Right ventricle myocardium inferior (tissue), 1 donor: ENCODE measurements at places on chromosomes 6 and 20. TPM values are rescaled to one million over a fixed set of nuclear protein-coding genes. Genes with fewer than 3 reads are reported as not detected.

Gene ACTL10
- 0.19 TPM for total RNA-seq

Gene HLA-DOB
- total RNA-seq: not detected

Gene SENP6
- 53.9 TPM for total RNA-seq

Gene SYNGAP1
- total RNA-seq: 5.2 TPM

Gene HLA-E
- total RNA-seq: 152 TPM

Gene C20orf141
- total RNA-seq: not detected

Gene NKX2-2
- total RNA-seq: not detected

Gene SOX18
- total RNA-seq: 38.4 TPM

Gene RCAN2
- 273 TPM for total RNA-seq

Gene ELOVL4
- total RNA-seq: 0.41 TPM

DNA sequence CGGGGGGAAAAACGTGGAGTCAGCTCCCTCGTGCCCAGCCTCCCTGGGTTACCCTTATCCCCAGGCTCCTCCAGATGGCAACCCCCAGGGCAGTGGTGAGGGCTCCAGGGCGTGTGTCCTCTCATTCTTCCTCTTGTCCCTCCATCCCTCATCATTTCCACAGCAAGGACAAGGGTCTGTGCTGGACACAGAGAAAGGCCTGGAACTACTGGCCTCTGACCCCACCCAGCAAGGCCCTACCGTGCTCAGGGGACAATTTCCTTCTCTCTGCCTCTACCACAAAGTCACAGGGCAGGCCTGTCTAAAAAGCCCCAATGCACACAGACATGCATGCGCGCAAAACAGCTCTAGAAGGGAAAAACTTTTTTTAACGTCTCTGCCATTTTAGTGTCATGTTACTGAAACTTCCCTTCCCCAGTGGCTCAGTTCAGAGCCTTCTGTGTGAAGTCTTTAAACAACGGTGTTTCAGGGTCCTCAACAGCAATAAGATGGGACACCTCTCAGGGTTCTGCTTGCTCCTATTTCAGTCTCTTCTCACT lies 1.1 kb upstream of the SLC35B2 start:
- DNase-seq: no peak

DNA sequence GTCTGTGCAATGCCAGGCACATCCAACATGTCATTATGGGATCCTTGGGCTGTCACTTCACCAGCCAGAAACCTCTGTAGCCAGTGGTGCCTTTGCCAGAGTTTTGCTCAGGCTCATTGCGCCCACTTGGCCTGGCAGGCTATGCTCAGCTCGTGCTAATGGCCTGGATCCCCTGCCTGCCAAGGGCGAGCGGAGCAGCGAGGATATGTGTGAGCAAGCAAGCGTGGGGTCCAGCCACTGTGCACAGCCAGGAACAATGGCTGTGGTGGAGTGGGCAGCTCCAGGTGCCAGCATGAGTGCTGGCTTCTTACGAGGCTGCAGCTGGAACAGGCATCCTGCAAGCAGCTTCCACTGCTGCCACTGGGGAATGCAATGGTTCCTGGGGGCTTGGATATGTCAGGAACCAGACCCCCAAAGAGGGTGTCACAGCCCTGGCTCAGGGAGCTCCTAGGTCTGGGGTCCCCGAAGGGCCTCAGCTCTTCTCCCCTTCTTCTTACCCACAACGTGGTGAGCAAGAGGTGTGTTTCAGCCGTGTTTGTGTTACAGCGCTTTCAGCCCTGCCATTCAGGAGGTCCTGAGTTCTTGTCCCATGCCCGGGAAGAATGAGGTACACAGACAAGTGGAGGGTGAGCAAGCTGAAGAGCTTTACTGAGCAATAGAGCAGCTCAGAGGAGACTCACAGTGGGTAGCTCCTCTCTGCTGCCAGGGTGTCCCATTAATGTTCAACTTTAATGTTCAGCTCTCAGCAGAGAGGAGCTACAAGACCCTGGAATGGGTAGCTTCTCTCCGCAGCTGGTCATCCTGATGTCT lies 22.3 kb upstream of the TOP1 start:
- no peak for DNase-seq

- no peak for DNase-seq
These were observed 49.2 kb downstream of the HECA start for GRCh38 chr6:139184047-139184446.

DNA sequence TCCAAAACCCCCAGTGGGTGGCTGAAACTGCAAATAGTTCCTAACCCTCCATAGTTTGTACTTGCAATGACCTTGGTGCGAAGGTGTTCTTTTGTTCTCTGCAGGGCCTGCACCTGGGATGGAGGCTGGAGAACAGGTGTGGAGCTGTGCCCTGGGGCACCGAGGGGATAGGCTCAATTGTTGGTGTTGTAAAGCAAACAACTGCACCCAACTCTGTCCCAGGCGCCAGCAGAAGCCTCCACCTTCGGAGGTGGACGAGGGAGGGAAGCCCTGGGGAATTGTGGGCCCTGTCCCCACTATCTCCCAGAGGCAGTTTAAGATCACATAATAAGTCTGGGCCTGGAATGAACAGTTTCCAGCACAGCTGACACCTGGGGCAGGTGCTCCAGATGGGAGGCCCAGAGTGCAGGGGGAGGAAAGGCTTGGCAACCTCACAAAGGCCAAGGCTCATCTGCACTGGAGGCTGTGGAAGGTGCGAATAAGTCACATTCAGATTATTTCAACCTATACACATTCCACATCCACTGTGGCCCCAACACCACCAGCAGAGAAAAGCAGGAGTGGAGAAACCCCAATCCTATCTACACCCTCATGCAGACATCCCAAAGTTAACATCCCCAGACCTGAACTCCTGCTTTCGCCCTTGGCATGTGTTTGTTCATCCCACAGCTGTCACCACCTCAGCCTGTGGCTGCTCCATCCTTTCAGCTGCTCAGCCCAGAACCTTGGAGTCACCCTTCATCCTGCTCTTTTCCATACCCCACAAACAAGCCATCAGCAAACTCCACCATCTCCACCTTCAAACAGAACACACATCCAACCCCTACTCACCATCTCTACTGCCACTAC lies 12.3 kb upstream of the CBFA2T2 start:
- no peak for DNase-seq

GRCh38 chr6:26430787-26431186 lies 9.5 kb upstream of the BTN3A3 start:
- DNase-seq: no peak

DNA sequence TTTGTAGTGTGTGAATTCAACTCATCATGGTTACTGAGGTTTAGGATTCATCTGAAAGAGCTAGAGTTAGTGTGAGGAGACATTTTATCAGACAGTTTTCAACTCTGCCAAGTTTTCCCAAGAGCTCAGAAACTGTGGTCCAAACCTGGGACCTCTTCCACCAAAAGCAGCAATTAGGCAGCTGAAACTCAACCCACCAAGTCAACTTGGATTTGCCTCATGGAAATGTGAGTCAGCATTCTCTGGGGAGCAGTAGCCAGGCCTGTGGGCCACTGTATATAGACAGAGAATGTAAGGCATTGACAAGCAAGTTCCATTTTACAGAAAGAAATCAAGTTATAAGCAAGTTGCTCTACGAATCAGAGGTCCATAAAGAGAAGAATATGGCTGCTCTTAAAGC lies 178.8 kb upstream of the HDDC2 start:
- DNase-seq: no peak

- no peak for DNase-seq
These were observed 309.3 kb upstream of the CDYL start for GRCh38 chr6:4466769-4467480.

DNA sequence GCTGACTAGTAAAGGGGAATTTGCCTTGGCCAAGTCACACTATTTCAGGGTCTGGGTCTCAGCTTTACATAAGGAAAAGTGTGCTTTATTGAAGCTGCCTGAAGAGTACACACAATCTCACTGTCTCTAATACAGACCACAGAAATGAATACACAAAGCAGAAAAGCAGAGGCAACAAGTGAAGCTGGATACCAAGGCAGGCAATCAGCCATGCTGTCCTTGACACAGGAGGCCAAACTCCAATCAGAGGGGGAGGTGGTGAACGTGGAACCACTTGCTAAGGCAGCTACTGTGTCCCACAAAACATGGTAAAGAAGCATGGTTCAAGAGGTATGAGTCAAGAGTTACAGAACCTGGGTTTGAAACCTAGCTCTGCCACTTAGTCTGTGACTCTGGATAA lies 21.8 kb upstream of the CCND3 start:
- no peak for DNase-seq

DNA sequence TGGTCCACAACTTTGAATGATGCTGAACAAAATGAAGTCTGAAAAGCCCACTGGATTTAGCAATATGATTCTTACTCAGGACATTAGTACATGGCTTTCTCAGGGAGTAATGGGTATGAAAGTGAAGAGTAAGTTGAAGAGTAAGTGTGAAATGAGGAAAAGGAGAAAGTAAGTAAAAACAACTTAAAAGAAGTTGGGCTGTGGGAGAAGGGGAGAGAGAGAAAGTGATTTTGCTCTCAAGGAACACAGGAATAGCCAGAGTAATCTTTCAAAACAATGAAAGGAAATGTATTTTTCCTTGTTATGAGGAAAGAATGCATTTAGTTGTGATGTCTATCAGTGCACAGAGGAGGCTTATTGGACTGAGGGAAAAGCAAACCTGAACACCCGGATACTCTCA lies 39.8 kb upstream of the NKAIN2 start:
- no peak for DNase-seq

DNA sequence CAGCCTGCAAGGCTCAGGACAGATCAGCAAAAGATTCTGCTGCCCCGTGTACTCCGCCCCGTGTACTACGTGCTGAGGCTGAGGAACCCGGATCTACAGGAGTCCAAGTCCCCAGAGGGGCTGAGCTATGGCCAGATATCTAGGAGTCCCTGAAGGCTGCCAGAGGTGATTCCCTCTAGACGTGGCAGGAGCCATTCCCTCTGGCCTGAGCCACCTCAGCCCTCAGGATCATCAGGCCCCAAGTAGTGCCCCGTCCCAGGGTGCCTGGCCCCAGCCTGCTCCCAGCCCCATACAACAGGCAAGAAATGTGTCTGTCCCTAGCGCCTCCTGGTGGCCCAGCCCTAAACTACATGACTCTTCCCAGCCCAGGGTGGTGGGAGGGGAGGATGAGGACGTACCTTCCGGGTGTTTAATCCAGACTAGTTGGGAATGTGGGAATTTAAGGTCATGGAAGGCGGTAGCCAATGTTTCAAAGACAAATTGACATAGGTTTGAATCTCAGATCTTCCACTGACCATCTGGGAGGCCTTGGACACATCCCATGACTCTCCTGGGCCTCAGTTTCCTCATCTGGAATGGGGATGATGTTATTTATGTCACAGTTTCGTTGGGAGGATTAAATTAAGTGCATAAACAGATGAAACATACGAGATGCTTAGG lies 49.4 kb upstream of the PTPN1 start:
- DNase-seq: peak; percentile 94
